ENCODE measurements at places on chromosomes 11 and 22. TPM values are rescaled to one million over a fixed set of nuclear protein-coding genes. Genes with fewer than 3 reads are reported as not detected.

SLC5A12 gene
- 0.67 TPM for total RNA-seq

DNA sequence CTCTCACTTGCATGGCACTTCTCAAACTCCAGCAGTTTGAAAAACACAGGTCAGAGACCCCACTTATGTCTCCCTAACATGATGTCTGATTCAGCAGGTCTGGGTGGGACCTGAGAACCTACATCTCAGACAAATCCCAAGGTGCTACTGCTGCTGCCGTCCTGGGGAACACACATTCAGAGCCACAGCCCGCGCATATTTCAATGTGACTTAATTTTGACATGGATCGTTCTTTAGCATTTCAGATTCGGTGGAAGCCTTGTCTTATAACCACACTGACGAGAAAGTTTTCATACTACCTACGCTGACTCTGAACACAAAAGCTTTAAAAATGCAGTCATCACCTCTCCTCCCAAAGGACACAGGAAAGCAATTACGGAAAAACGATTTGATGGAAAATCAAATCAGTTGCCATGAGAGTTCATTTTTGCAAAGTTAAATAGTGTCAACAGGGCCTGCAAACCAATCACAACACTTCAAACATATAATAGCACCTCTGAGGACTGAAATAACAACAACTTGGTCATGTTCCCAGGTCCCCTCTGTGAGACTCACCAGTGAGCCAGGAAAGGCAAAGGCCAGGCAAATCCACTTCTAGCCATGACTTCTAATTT is 132.6 kb downstream of the SHANK2 start:
- no peak for ATAC-seq

GRCh38 chr11:59660621-59661020 is 8.2 kb downstream of the PATL1 start:
- no peak for ATAC-seq

GRCh38 chr22:20946080-20946986 is 20.7 kb upstream of the AIFM3 start:
- ATAC-seq = no peak

- ATAC-seq = no peak
These were observed 7.9 kb downstream of the MTMR2 start for GRCh38 chr11:95916049-95916448.
